ENCODE measurements at places on chromosomes 12 and 14.

- no peak for DNase-seq
These were observed 25.8 kb downstream of the LIMA1 start for GRCh38 chr12:50257236-50258166.

GRCh38 chr14:80634106-80634758 is 307.3 kb downstream of the CEP128 start:
- no peak for DNase-seq

DNA sequence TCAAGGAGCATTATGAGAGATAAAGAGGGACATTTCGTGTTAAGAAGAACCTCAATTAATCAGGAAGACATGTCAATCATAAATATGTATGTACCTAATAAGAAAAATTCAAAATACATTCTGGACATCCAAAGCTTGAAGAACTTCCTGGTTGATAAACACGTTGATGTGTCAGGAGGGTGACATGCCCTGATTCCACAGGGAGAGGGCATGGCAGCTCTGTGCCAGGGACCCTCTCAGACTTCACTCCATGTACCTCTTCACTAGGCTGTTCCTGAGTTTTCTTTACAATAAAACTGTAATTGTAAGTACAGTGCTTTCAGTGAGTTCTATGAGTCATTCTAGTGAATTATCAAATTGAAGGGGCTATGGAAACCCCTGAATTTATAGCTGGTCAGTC is 163.5 kb downstream of the CFAP54 start:
- DNase-seq, result no peak

GRCh38 chr12:117966511-117966910 is 2.3 kb downstream of the KSR2 start:
- DNase-seq, result no peak

DNA sequence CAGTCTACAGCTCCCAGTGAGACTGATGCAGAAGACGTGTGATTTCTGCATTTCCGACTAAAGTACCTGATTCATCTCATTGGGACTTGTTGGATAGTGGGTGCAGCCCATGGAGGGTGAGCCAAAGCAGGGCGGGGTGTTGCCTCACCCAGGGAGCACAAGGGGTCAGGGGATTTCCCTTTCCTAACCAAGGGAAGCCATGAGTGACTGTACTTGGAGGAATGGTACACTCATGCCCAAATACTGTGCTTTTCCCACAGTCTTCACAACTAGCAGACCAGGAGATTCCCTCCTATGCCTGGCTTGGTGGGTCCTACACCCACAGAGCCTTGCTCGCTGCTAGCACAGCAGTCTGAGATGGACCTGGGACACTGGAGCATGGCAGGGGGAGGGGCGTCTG is 21.0 kb upstream of the ABCC9 start:
- no peak for DNase-seq

GRCh38 chr12:18932211-18932610 is 194.3 kb downstream of the CAPZA3 start:
- DNase-seq, result no peak

DNA sequence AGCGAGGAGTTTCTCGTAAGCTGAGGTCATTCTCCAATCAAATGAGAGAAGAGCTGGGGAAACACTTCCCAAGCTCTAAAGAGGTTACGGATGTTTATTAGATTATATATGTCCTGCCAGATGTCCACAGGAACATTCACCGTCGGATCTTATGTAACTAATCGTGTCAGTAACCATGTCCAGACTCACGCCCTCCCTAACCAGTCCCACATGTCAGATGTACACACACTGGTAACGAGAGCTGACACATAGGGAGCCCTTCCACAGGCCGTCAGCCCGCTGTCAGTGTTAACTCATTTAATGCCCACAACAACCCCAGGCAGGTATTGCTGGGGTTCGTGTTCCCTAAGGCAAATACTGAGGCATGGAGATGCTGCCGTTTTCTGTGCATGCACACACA is 223.7 kb upstream of the RTL1 start:
- no peak for DNase-seq

DNA sequence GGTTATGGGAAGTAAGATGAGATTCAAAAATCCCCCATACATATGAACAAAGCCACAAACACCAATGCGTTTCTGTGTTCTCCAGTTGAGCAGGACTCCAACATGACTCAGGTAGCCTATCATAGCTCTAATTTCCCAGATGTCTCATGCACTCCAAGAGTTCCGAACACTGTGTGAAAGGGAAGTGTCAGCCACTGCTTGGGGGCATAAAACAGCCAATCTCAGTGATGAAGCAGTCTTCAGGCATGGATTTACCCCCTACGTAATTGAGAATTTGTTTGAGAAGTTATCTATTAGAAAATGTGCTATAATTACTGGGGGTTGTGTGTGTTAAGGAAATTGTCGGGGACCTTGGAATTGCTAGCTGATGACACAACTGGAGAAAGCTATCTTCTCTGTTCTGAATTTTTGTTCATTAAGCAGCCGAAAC is 153.9 kb upstream of the AVPR1A start:
- DNase-seq, result no peak

- no peak for DNase-seq
These were observed 185.1 kb downstream of the NUBPL start for GRCh38 chr14:31746326-31746725.

DNA sequence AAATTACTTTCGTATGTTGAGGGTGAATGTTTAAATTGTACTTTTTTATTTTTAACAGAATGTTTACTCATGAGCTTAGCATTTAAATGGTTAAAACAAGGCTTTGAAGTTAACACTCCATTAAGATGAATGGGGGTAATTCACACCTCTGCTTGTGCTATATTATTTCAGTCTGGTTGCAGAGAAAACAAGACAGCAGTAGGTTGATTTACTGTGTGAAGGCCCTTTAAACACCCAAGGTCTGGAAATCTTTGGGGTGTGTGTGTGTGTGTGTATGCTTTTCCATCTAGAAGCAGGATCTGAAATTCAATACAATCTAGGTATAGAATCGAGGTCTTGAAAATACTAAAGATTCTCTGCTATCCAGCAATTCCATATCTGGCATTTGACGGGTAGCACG is 83.8 kb downstream of the SLC38A6 start:
- DNase-seq, result no peak

GRCh38 chr12:50222275-50222783 is 55.2 kb upstream of the CERS5 start:
- DNase-seq, result peak; percentile 28

- DNase-seq, result no peak
These were observed 7.3 kb downstream of the PLD4 start for GRCh38 chr14:104931771-104932675.

- no peak for DNase-seq
These were observed 36.3 kb upstream of the CFL2 start for GRCh38 chr14:34750670-34751069.

DNA sequence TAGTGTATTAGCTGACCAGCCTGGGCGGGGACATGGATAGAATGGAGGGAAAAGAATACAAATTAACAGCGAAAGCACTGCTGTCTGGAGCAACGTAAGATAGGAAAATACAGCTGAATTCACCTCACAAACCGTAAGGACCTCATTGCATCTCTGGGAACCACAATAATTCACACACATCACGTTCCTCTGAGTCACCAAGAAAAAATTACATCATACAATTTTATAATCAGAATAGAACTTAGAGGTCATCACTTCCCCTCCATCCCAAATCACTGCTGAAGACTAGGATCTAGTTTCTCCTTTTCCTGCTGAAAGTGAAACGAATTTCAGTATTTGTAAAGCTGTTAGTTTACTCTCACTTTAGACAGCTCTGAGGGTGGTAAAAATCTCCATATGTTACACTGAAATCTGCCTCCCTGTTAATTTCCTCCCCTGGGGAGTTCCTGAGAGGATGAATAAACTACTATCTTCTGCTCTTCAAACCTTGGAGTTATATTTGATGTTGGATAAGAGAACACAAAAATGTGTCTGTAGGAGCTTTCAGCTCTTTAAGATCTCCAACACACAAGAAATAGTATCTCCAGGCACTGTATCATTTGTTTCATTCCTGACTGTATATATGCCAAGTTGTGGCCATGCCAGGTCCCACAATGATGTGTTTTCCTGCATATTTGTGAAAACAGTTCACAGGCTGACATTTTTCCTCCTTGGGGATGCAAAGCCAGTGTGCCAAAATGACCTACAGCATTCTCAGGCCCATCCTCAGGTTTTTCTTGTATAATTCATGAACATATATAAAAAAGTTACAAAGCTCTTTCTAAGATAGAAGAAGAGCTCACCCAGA is 63.8 kb upstream of the SSTR1 start:
- DNase-seq, result no peak

DNA sequence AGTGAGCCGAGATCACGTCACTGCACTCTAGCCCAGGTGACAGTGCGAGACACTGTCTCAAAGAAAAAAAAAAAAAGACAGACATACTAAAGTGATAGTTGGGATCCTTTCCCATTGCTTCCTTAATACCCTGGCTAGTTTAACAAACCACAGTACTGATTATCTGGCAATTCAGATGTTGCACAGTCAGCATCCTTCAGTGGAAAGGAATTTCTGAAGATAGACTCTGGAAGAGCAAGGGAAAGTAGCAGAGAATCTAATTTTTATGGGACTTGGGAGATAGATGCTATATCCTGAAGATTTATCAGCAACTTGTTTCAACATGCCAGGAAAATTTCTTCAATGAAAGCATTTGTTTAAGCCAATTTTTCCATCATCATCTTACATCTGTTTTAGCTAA is 6.5 kb upstream of the PPFIBP1 start:
- no peak for DNase-seq

- no peak for DNase-seq
These were observed 19.9 kb downstream of the CALM1 start for GRCh38 chr14:90416720-90417119.

- DNase-seq, result no peak
These were observed 34.9 kb downstream of the AEBP2 start for GRCh38 chr12:19474147-19474546.

DNA sequence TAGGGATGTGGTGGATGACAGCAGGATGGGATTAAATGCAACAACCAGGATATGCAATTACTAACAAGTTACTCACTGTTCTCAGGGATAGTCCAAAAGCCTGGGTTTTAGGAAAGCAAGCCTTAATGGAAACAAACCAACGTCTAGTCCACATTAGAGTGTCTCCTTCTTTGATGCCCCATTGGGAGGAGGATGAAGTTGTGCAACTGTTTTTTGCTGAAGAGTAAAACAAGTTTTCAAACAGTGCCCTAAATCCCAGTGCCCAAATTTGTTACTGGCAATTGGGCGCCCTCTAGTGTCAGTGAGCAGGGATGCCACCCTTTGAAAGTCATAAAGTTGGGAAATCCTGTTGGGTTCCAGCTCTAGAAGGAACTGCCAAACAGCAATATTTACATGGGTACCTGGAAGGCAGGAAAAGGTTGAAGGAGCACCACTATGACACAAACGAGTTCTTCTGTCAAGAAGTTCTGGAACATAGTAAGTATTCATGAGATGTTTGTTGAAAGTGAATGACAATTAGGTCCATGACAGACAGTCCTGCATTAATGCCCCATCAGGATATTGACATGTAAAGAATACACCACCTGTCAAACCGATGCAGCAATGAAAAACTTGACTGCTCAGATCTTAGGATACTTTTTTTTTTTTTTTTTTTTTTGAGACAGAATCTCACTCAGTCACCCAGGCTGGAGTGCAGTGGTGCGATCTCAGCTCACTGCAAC is 11.1 kb upstream of the DPF3 start:
- DNase-seq, result no peak

- no peak for DNase-seq
These were observed 195.8 kb upstream of the DIO3 start for GRCh38 chr14:101365329-101366158.

GRCh38 chr12:117469883-117470483 is 108.6 kb upstream of the NOS1 start:
- no peak for DNase-seq

DNA sequence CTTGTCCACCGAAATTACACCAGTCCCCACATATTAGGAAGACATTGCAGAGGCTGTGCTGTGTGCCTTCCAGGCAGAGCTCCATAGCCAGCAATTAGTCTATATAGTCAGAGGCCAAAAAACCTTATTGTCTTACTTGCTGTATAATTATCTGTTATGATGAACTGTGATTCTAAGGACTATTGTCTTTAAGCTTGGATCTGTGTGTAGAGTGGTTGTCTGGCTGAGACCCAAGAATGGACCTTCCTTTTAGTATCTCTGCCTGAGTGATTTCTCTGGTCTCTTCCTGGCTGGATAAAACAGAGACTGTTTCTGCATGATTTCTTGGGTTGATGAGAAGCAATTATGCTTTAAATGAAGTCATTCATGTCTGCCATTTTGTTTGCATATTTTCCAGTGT is 465.3 kb downstream of the PRKD1 start:
- no peak for DNase-seq

DNA sequence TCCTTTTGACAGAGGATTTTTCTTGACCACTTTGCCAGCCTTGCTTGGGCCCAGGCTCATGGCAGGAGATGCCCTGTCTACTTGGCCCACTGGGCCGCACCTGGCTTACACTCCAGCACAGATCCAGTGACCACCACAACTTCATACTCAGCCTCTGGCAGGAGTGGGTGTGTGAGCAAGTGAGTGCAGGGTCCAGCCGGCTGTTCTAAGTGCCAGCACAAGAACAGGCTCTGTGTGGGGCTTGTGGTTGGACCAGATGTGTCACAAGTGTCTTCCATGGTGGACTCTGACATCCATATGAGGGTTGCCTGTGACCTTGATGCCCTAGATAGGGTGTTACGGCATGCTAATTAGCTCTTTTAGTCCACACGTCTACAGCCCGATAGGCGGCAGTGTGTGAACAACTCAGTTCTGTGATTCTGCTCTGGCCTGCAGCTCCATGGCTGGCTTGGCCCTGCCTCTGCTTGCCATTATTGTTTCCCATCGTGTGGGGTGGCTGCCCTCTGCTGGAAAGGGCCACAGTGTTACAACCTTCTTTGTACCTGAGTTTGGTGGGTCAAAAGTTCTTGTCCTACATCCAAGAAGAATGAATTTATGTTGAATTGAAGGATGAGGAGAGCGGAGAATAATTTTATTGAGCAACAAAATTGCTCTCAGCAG is 1089.1 kb downstream of the SLC6A15 start:
- DNase-seq, result no peak

GRCh38 chr12:53115112-53115890 is 12.0 kb downstream of the SOAT2 start:
- no peak for DNase-seq

GRCh38 chr12:27164330-27165040 is 79.6 kb upstream of the STK38L start:
- no peak for DNase-seq

- DNase-seq, result no peak
These were observed 476.1 kb upstream of the SYT1 start for GRCh38 chr12:78388461-78388860.

DNA sequence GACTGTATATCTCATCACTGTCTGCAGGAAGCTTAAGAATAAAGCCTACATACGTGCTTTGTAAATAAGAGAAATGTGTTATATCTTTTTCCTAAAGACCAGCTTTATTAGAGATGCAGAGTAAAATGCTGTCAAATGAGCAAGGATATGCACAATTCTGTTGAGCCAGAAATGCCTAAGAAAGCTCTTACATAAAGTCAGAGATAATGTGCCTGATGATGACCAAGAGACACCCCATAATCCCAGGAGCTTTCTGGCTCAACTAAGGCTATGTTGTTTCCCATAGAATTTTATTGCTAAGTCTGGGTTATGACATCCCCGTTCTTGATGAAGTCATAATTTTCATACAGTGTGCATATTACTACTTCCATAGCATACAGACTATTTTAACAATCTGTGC is 209.9 kb downstream of the GALC start:
- DNase-seq, result no peak

- DNase-seq, result no peak
These were observed 200.9 kb downstream of the RPAP3 start for GRCh38 chr12:47504775-47505446.

Data from thoracic aorta (tissue), 2 donors.